ENCODE measurements at places on chromosomes 5 and 9.

GRCh38 chr5:178801021-178801420 is 58.7 kb upstream of the ZNF354B start:
- no peak for DNase-seq

DNA sequence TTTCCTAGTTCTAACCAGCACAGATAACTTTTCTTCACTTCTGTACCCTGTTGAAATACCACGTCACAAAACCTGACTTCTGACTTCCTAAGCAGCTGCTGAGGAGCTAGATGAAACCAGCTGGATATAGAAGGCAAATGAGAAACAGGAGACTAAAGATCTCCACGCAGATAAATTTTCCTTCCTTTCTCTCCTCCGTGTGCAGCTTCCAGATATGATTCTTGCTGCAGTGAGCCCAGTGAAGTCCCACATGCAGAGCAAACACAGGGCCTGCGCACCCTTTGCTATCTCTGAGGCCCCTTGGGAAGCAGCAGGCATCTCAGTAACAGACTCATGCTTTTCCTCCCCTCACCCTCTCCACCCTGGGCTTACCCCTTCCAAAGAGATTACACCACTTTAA is 1638.3 kb downstream of the MAT2B start:
- DNase-seq = peak; percentile 4

- no peak for DNase-seq
Observed at GRCh38 chr5:75716715-75717081, 539 bp downstream of the POC5 start.

- no peak for DNase-seq
Observed at GRCh38 chr9:70135176-70135575, 91.5 kb downstream of the MAMDC2 start.

GRCh38 chr9:137371946-137372651 is 50.9 kb downstream of the EXD3 start:
- no peak for DNase-seq

DNA sequence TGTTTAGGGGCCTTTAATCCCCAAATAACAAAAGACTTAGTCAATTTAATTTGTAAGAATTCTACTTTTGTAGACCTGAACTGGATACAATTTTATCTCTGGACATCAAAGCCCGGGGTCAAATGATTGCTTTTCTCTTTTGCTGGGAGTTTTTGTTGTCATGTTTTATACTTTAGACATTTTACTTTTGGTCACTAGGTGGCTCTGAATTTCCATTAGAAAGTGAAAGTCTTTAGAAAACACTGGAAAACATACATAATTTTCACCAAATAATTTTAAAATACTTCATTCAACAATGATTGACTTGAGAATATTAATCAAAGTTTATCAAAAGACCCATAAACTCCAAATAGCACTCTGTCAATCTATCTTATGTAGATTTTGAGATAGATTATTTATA is 2.8 kb upstream of the PCA3 start:
- DNase-seq = peak; percentile 14

- no peak for DNase-seq
Observed at GRCh38 chr5:80502800-80503199, 14.9 kb downstream of the FAM151B start.

GRCh38 chr9:79684711-79685575 is 113.2 kb downstream of the TLE4 start:
- no peak for DNase-seq

- DNase-seq = peak; percentile 65
Observed at GRCh38 chr5:138685193-138685745, 68.0 kb upstream of the CTNNA1 start.

DNA sequence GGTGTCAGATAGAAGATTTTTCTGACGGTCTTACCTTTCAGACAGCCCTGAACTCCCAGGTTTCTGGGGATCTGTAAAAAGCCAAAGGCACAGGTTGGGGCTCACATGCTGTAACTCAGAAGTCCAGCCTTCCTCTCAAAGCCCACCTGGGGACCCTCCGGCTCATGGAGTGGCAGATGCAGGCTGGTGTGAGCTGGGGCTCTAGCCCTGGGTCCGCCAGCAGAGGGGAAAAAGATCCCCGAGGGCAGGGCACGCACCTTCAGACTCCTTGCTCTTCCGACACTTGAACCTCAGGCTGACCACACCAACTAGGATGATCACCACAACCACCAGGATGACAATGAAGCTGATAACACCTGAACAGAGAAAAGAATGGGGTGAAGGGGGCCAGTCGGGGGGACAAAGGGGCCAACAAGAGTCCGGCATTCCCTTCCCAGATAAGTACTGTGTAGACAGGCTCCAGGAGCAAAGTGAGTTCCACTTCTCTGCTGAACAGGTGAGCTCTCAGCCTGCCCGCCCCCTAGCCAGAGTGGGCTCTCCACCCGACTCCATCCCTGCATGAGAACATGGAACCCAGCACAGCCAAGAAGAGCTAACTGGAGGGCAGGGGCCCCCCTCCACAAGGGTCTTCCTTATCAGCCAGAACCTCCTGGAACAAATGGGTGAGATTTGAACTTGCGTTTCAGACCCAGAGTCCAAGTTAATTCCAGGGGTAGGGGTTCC is 7.8 kb downstream of the ECSCR start:
- DNase-seq = no peak

DNA sequence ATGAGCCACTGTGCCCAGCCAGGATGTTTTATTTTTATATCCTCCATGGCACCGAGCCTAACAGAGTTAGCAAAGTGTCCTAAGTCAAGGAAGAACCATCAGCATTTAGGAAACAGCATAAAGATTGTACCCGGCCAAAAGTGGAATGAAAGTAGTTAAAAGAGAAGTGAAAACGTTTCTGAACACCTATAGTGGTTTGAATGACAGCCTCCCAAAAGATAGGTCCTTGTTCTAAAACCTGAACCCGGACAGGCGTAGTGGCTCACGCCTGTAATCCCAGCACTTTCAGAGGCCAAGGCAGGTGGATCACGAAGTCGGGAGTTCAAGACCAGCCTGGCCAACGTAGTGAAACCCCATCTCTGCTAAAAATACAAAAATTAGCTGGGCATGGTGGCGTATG is 37.4 kb downstream of the ZFAND5 start:
- no peak for DNase-seq

GRCh38 chr5:14323466-14323865 is 180.3 kb downstream of the TRIO start:
- DNase-seq = no peak

- DNase-seq = no peak
Observed at GRCh38 chr5:107531308-107531707, 139.4 kb downstream of the EFNA5 start.

DNA sequence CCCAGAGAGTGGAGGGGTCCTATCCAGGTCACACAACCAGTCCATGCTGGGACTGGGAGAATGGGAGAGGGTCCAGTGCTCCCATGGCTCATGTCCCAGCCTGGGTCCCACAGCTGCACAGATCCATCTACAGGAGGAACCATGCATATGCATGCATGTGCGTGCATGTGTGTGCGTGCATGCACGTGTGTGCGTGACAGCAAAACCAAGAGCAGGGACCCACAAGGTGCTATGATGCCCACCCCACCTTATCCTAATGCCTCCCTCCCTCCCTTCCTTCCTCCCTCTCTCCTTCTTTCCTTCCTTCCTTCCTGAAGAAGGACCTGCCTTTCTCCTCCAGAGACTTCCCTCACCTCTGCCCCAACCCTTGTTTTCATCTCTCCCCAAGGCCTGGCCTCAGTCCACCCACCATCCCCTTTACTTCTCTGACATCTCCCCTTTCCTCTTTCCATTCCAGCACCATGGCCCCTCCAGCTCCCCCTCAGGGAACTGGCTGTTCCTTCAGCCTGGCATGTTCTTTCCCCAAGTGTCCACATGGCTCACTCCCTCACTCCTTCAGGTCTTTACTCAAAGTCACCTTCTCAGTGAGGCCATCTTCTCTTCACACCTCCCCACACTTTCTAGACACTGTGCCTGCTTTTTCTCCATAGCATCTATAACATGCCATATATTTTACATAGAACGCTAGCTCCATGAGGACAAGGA is 21.8 kb downstream of the AQP7 start:
- no peak for DNase-seq

DNA sequence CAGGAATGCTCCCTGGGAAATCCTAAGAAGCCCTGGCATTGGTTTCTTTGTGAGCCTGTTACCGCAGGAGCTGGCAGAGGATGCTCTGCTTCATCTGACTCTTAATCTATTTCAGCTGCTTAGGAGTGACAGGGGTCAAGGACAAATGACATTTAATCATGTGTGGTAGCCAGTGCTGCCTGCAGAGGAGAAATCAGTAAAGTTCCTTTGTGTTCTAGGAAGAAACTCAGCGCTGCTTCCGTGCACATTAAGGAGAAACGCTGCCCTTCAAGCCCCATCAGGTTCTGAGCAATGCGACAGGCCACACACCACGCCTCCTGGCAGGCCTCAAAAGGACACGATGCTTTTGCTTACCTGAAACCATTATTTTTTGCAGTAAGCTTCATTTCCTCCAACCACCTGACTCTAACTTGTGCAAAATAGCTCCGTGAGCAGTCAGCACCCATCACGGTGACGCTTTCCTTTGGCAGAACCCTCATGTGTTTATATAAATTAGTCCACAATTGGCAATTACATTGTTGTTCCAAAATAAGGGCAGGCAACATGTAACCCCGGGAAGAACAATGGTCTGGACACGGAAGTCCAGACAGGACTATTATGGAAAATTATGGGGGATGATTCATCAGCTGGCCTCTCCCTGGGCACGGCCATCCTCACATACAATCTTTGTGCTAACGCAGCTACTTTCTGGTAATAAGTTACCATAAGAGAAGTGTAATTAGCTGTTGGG is 387.9 kb upstream of the DAP start:
- DNase-seq = no peak

DNA sequence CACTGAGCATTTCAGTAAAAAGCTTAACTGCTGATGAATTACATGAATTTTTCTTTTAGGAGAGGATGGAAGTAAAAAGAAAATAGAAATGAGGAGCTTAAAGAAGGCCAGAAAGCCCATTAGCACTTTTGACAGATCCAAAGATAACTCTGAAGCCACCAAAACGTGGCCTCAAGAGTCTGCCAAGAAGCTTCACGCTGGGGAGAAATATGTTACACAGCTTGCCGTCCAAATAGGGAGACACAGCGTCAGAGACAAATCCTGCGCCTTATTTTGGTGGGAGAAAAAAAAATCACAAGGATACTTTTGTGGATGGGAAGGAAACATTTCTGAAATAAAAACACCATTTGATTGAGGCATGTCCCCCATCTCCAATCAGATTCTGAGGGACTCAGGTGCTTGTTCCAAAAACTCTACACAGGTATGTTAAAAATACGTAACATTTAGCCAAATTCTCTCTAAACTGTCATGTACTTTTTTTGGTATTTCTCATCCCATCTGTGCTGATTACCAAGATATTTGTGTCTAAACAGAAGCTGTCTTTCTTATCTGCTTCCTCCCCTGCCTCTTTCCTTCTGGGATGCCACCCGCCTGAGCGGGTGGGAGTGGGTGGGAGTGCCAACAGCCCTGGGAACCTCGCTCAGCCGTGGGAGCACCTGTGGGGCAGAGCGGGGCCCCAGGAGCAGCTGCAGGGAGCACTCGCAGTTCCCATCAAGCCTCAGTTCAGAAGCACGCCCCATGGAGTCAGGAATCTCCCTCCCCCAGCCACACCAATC is 275.5 kb downstream of the DENND1A start:
- DNase-seq = no peak

DNA sequence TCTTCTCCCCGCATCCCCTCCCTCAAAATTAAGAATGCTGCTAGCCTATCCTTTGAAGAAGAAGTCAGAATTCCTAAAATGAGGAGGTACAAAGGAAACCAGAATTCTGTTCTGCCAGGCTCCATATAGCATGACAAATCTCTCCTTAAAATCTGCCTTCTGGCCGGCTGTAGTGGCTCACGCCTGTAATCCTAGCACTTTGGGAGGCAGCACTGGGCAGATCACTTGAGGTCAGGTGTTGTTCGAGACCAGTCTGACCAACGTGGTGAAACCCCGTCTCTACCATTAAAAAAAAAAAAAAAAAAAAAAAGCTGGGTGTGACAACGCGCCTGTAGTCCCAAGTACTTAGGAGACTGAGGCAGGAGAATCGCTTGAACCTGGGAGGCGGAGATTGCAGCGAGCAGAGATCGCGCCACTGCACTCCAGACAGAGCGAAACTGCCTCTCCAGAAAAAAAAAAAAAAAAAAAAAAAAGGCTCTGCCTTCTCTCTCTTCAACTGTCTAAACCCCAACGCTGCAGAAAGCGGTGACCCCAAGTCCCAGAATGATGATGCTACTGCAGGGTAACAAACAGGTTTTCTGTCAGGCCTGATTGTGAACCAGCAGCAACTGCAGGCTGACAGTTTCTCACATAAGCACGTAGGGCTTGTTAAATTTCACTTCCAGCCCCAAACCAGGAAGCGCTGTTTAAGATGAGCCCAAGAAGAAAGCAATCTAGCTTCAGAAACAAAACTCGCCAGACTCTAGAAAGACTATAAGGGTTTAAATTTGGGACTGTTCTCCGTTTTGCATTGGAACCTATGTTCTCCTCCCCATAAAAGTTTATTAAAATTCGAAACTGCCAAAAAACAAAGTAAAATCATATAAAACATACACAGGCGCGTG is 963 bp upstream of the CAST start:
- no peak for DNase-seq

GRCh38 chr5:42483472-42484154 is 60.4 kb downstream of the GHR start:
- no peak for DNase-seq

GRCh38 chr5:140249536-140249935 is 53.4 kb downstream of the PFDN1 start:
- DNase-seq = no peak

- no peak for DNase-seq
Observed at GRCh38 chr5:115166744-115167393, 2.8 kb downstream of the TRIM36 start.

- DNase-seq = no peak
Observed at GRCh38 chr9:96480736-96481135, 30.8 kb downstream of the HABP4 start.

- no peak for DNase-seq
Observed at GRCh38 chr5:32559921-32560320, 25.4 kb upstream of the SUB1 start.

- DNase-seq = no peak
Observed at GRCh38 chr9:76044266-76044819, 153.9 kb downstream of the PCSK5 start.

Measured in hematopoietic multipotent progenitor cell treated with erythropoietin and hydrocortisone succinate and interleukin-3 and kit ligand, for 8 days (in vitro differentiated cells).